GM19239 (cell line): ENCODE measurements at places on chromosomes 2 and 18.

DNA sequence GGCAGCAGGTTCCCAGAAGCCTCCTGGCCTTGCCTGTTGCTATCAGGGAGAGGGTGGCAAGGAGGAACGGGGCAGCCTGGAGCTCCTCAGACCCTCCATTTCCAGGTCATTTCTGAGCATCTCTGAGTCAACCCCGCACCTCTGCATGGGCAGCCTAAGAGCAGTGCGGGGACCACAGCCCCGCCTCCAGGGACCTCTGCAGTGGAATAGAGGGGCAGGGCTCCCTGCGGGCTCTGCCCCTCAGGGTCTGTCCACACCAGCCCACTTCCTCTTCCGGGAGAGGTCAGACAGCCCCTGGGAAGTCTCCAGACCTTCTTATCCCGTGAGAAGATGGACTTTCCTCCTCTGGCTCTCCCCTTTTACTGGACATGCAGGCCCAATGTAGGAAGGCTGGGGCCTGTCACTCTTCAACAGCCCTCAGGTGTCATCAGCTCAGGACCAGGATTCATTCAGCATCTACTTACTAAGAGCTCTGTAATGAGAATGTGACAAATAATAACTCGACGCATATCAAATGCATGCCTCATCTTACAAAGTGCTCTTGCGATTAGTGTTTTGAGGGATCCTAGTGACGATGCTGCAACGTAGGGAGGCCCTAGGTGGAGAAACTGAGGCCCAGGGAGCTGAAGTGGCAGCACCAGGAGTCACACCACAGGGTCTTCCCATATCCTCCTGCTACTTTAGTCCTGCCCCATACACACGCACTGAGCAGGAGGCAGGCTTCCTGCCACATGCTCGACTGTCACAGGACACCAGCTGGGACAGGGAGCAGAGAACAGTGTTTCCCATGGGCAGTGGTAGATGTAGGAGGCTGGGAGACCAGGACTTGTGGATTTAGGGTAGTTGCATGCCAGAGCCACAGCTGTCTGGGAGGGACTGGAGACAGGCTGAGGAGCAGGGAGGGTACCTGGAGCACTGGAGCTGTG lies 28.0 kb downstream of the SH2D6 start:
- DNase-seq, result no peak

- DNase-seq, result no peak
These were observed 430 bp downstream of the BIN1 start for GRCh38 chr2:127106457-127106990.

DNA sequence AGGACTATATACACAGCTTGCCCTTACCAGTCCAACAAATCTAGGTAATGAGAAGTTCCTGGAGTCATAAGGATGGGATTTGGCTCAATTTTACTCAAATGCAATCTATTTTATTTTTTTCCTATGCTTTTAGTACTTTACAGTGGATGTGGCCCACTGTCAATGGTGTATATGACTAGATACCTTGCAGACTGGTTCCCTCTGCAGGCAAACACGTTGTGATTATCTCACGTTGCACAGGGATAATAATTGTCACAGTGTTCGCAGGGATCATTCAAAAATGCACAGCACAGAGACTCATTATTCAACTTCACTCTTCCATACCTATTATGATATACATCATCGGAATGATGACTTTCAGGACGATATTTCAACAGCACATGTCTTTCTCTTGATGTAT lies 359.7 kb downstream of the MBD2 start:
- no peak for DNase-seq

DNA sequence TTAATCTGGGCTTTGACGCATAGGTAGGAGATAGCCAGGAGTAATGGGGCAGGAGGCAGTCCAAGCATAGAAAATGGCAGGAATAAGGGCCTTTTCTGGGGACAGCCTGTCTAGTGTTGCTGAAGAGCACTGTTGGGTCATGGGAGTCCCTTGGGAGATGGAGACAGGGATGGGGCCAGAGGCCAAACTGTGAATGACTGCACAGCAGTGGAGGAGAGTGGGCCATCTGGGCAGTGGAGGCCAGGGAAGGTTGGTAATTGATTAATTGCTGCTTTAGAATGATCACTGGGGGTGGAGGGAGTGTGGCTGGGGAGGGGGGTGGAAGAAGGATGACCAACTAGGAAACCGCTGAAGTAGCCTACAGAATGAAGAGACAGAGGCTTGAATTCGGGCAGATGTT lies 28.6 kb upstream of the CREG2 start:
- DNase-seq, result no peak

DNA sequence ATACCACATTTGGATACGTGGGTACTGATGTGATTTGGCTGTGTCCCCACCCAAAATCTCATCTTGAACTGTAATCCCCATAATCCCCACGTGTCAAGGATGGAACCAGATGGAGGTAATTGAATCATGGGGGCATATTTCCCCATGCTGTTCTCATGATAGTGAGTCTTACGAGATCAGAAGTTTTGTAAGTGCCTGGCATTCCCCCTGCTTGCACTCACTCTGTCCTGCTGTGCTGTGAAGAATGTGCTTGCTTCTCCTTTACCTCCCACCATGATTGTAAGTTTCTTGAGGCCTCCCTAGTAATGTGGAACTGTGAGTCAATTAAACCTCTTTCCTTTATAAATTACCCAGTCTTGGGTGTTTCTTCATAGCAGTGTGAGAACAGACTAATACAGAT lies 70.3 kb downstream of the CHST9 start:
- no peak for DNase-seq

DNA sequence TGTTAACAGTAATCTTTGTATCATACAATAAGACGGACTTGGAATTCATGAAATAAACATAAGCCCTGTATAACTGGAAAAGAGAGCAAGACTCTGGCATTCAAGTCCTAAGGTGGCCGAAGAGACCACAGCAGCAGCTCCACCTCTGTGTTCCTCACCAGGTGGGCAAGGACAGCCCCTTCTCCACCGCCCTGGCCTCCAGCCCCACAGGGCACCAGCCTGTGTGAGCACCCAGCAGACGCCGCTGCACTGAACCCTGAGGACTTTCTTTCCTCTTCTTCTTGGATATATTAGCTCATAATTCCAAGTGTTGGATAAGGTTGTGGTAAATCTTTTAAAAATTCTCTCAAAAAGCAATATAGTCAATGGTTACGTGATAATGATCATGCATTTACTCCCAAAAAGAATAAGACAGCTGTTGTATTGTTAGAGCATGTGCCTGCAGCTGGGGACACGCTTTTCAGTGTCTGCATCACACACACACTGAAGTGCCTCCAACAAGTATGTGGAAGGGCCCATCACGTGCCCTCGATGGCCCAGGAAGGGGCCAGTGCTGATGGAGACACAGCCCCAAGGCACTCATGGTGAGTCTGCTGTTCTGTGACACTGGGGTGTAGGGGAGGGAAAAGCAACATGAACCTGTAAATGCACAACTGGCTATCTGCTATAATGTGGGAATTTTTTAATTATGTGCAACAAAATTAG lies 26.8 kb downstream of the FAM178B start:
- DNase-seq, result no peak

GRCh38 chr2:177478029-177478428 lies 85.5 kb downstream of the AGPS start:
- no peak for DNase-seq

GRCh38 chr2:140027320-140027719 lies 1247.1 kb upstream of the NXPH2 start:
- no peak for DNase-seq

- no peak for DNase-seq
These were observed 9.8 kb upstream of the ME2 start for GRCh38 chr18:50869150-50869549.

DNA sequence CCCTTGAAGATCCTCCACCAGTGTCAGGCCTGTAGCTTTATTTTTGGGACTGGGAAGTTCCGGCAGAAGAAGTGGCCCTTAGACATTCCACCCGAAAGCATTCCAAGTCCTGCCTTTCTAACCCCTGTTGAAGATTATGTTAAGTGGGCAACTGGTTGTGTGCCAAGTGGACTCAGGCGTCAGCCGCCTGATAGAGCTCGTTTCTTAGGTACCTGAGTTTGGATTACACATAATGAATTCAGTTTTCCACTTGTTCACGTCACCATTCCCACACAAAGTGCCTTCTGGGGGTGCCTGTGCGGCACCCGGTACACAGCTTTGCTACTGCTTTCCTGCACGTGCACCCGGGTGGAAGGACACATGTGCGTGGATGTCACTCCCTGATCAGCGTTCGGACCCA lies 156.5 kb downstream of the PTGR3 start:
- no peak for DNase-seq

DNA sequence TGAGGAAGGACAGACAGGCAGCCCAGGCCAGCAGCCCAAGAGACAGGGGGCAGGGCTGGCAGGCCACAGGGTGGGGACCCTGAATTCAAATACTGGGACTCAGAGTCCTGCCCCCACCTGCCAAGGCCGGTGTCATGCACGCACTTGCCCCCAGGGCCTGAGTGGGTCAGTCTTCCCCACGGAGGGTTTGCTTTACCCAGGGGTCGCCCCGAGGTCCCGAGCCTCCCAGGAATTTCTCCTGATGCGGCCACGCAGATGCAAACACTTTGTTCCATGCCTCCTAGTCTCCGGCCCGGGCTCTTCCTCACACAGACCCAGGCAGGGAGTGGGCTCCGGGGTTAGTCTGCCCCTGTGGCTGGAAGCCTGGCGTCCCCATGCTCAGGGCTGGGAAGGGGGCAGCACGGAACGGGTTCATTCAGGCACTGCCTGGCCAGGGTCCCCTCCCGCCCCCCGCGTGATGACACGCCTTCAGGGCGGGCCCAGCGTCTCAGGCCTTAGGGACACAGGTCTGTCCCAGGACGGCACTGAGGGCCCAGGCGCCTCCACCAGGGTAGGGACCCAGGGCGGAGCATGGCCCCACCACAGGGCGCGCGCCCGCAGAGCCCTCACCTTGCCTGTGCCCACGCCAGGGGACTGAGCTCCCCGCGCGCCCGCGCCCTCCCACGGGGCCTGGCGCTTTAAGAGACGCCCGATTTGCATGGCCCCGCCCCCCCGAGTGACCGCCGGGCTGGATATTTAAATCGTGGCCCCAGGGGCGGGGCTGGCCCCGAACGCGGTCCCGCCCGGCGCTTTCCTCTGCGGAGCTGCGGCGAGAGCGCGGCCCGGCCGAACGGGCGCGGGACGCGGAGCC lies at the start of gene SNED1:
TSS of gene SNED1 (plus strand) at position 763 of the 850 bp plus-strand sequence. CDS start 220 bp downstream, outside the sequence.
- peak; percentile 77 for DNase-seq

- no peak for DNase-seq
These were observed 258.0 kb downstream of the DPP10 start for GRCh38 chr2:114700440-114700839.

DNA sequence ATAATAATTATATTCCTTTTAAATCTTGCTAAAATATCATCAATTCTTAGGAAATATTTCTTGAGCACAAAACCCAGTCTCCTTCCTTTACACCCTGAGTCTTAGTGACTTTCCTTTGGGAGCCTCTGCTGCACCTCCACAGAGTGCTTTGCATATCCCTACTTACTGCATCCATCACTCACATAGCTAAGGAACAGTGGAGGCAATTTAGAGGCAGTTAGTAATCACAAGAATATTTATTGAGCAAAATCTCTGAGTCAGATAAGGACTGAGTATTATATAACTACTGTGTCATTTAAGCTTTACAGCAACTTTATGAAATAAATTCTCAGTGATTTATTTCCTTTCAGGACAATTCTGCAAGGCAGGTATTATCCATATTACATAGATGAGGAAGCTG lies 327.7 kb downstream of the TMX3 start:
- no peak for DNase-seq

DNA sequence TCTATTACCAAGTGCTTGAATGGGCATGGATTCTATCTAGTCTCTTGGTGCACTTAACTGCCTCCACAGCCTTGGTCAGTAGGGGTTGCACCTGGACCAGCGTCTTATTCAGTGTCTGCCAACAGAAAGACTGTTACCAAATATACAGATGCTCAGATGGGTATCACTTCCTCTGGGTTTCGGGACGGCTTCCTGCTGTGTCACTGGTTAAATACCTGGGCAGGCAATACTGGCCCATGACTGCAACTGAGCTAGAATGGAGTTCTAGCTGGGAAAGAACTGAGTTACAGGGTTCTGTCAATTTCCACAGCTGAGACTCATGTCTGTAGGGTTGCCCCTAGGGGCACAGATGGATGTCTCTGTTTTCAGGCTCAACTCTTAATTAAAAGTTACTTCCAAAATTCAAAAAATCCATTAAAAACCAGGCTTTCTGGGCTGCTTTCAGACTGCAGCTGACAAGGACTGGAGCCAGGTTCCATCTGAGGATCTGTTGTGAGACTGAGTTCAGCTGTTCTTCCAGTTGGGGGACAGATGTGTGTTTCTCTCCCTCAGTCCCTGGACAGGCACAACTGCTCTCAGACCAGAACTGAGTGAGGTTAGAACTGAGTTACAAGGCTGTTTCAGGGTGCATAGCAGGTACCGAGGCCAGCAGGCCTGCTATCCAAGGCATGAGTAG lies 789.6 kb upstream of the SLC8A1 start:
- DNase-seq, result no peak

DNA sequence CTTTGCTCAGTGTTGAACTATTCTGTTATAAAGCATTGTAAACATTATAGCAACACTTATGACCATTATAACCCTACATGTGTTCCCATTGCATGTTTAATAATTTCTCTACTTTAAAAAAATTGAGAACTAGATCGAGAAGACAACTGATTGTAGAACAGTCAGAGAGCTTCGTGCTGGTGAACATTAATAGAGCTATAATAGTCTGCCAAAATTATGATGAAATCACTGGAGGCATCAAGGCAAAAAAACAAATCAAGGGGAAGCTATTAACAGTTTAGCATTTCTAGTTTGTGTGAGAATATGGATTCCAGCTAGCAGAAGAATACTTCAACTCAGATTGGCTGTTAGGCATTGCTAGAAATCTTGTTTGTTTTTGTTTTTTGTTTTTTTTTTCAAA lies 284.2 kb downstream of the CAMKMT start:
- DNase-seq, result no peak
